Fibroblast of skin of left biceps (primary cell): ENCODE measurements at places on chromosomes 16 and 17.

- DNase-seq: no peak
Observed at GRCh38 chr17:71413935-71414334, 706.9 kb upstream of the SOX9 start.

GRCh38 chr17:31314782-31315100, 887 bp upstream of the EVI2B start:
- DNase-seq: no peak

DNA sequence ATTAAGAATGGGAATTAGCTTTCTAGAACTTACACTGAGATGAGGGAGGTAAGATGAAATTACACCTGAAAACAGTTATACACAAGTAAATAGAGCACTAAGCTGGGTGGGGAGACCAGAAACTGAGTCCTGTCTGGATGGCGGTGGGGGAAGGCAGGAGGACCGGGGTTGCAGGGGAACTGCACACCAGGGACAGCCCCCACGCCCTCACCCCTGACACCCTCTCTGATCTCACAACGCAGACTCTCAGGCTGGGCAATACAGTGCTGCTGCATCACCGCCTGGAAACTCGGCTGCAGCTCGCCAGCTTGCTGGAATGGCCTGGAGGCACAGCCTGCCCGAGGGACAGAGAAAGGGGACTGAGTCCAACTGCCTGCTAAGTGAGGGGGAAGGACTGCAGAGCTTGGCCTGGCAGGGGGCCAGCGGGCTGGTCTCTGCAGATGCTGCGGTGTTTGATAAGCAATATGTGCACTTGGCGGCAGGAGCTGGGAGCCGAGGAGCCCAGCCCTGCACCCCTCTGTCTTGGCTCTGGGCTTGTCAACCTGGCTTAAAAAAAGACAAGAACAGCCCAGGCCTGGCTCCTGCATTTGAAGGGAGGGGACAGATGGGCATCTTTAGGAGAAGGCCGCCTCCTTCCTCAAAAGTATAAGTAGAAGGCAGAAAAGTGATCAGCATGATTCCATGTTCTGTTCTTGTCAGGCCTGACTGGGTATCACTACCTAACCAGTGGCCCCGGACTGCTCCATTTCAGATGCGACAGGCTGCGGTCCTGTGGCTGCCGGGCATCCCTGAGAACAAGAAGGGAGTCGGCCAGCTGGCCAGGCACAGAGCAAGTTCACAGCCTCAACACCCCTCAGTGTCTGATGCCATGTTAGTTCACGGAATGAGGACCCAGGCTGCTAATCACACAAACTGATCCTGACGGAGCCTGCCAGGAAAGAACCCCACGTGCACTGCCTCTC, 30.2 kb downstream of the SPHK1 start:
- no peak for DNase-seq

DNA sequence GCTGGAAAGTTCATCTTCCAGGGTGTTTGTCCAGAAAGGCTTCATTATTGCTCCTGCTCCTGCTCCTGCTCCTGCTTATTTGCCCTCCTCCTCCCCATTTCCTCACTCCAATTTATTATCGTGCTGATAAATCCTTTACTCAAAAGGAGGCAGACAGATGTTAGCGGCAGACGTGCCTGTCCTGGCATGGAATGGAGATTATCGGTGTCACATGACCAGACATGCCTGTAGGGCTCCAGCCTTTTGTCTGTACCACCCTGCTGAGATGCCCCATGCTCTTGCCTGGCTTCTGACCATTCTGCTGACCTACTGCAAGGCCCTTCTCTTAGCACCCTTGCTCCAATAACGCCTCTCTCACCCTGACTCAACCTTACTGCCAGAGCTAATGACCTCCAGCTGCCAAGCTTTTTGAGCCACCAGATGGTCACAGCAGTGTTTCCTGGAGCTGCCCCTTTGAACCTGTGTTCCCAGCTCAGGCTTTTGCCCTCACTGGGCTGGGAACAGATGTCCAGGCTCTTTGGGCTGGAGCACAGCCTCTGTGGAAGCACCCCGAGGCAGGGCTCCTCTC, 12.8 kb downstream of the DNAH9 start:
- DNase-seq: no peak

- DNase-seq: no peak
Observed at GRCh38 chr16:68902969-68903345, 59.6 kb downstream of the TANGO6 start.
